ENCODE measurements at places on chromosomes 7 and 10. TPM values are rescaled to one million over a fixed set of nuclear protein-coding genes. Genes with fewer than 3 reads are reported as not detected.
A peak's percentile ranks its signal among the peaks of the same experiment; 100 is the strongest.

Gene BTRC
- total RNA-seq: 28.9 TPM

- H3K27ac ChIP-seq: no peak overlapping the region
- H3K27me3 ChIP-seq: peaks cover 16% of the 10 kb centered on the region
- H3K36me3 ChIP-seq: no peaks in the 10 kb centered on the region
Observed at GRCh38 chr10:28744069-28744768, 66.9 kb downstream of the BAMBI start.

- no peak for DNase-seq
- no peak overlapping the region for H3K4me3 ChIP-seq
- peaks cover 48% of the 10 kb centered on the region for H3K36me3 ChIP-seq
- H3K4me1 ChIP-seq: peaks cover 11% of the 10 kb centered on the region
- no peak overlapping the region for H3K27ac ChIP-seq
- no peaks in the 10 kb centered on the region for H3K27me3 ChIP-seq
Observed at GRCh38 chr10:59805014-59805413, 51.8 kb upstream of the MRLN start.

DNA sequence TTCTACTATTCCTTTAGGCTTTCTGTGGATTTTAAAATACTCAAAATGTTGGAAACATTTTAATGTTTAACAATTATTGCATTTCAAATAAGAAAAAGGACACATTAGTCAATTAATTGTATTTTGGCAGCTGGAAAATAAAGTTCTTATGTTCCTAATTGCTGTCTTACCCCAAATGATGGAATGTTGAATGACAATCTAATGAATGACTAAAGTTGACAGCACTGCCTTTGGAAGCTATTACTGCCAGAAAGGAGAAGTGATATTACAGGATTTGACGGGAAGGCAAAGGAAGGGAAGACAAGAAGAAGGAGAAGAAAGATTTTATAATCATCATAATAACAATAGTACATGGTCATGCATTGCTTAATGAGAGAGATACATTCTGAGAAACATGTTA is 23.4 kb upstream of the TMEM229A start:
- no peak overlapping the region for H3K4me3 ChIP-seq
- DNase-seq: no peak
- H3K27ac ChIP-seq: no peak overlapping the region
- H3K36me3 ChIP-seq: no peaks in the 10 kb centered on the region

- no peak for DNase-seq
- no peak overlapping the region for H3K4me3 ChIP-seq
- peaks cover 3% of the 10 kb centered on the region for H3K4me1 ChIP-seq
- H3K27ac ChIP-seq: no peak overlapping the region
Observed at GRCh38 chr10:116146372-116147140, 126.5 kb downstream of the GFRA1 start.

DNA sequence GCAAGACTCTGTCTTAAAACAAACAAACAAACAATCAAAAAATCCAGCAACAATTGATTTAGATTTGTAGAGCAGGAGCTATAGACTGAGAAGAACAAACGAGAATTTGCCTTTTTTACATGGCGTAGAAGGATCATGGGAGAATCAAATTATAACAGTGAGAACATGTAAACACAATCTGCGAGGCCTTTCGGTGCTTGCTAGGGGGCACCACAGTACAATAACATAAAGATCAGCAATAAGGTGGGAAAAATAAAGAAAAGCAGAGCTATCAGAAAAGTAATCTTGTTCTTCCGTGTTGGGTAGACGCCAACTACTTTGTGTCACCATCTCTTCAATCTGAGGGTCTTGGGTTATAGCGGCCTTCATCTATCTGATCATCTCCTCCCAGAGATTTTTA is 82.2 kb downstream of the NOD1 start:
- no peak overlapping the region for H3K4me3 ChIP-seq
- no peak overlapping the region for H3K27ac ChIP-seq
- no peaks in the 10 kb centered on the region for H3K27me3 ChIP-seq
- no peaks in the 10 kb centered on the region for H3K4me1 ChIP-seq

DNA sequence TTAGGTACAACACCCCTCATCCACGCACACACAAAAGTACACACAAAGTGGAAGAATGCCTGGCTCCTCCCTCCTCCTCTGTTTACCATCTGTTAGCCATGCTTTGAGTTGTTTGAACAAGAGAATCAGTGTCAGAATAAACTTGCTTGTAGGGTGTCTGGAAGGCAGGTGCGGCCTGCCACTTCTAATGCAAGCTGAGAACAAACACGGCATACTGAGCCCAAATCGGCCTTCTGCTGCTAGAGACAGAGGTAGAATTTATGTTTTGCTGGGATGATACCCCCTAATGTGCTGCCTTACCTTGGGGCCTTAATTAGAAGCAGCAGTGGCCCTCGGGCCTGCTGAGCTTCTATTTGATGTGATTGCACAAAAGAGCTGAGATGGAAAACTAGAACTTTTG is 24.9 kb upstream of the FAM180A start:
- H3K4me1 ChIP-seq: peaks cover 18% of the 10 kb centered on the region
- H3K27ac ChIP-seq: no peak overlapping the region
- H3K27me3 ChIP-seq: peaks cover 2% of the 10 kb centered on the region
- peaks cover 5% of the 10 kb centered on the region for H3K36me3 ChIP-seq
- no peak for DNase-seq
- no peak overlapping the region for H3K4me3 ChIP-seq

Gene ITGA8
- total RNA-seq: 6.9 TPM

- no peak for DNase-seq
- no peaks in the 10 kb centered on the region for H3K27me3 ChIP-seq
- no peak overlapping the region for H3K4me3 ChIP-seq
- H3K36me3 ChIP-seq: peaks cover 5% of the 10 kb centered on the region
- peaks cover 36% of the 10 kb centered on the region for H3K4me1 ChIP-seq
- peak overlapping the region; percentile 62 for H3K27ac ChIP-seq
Observed at GRCh38 chr10:44714451-44714850, 196.7 kb upstream of the TMEM72 start.

- DNase-seq: no peak
- H3K36me3 ChIP-seq: peaks cover 66% of the 10 kb centered on the region
- peak overlapping the region; percentile 81 for H3K27ac ChIP-seq
Observed at GRCh38 chr7:94397722-94398121, 3.0 kb downstream of the COL1A2 start.

DNA sequence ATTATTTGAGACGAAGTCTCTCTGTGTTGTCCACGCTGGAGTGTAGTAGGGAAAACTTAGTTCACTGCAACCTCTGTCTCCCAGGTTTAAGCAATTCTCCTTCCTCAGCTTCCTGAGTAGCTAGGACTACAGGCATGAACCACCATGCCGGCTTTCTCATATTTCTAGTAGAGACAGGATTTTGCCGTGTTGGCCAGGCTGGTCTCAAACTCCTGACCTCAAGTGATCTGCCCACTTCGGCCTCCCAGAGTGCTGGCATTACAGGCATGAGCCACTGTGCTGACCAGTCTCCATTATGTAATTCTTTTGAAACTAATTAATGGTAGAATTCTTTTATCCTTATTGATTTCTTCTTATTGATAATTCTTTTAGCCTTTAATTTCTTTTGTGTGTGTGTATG is 32.5 kb downstream of the PCLO start:
- no peak overlapping the region for H3K4me3 ChIP-seq
- no peaks in the 10 kb centered on the region for H3K4me1 ChIP-seq

Gene ZKSCAN5
- 11.6 TPM for total RNA-seq

GRCh38 chr10:119105155-119105554 is 1.2 kb downstream of the DENND10 start:
- H3K4me1 ChIP-seq: peaks cover 4% of the 10 kb centered on the region
- DNase-seq: no peak
- peaks cover 9% of the 10 kb centered on the region for H3K36me3 ChIP-seq
- H3K4me3 ChIP-seq: peak overlapping the region; percentile 75

DNA sequence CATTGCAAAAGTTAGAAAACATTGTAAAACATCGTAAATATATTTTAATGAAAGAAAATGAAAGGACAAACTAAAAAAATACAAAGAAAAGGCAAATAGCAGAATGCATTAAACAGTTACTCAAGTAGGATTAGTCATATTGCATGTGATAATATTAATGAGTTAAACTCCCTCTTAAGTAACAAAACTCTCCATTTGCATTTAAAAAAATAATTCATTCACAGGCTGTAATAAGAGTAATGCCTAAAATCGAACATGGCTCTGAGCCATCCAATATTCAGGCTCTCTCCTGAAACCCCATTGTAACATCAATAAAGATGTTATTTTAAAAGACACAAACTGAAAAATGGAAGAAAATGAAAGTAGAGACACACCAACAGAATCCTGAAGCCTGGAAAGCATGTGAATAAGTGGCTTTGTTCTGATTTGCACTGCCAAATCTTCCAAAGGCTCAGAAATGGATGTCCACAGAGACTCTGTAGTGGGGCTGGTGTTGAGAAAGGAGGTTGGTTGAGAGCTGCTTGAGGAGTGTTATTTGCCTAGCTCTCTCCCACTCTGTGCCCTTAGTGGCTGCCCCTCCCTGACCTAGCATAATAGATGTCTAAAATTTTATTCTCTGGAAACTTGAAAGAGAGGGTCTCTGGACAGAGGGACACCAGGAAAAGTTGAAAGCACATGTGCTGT is 268.3 kb upstream of the MEOX2 start:
- no peak for DNase-seq
- no peak overlapping the region for H3K4me3 ChIP-seq
- no peak overlapping the region for H3K27ac ChIP-seq
- no peaks in the 10 kb centered on the region for H3K4me1 ChIP-seq

GRCh38 chr10:97072851-97073665 is 112.7 kb downstream of the SLIT1 start:
- no peaks in the 10 kb centered on the region for H3K36me3 ChIP-seq
- H3K4me3 ChIP-seq: no peak overlapping the region
- peaks cover 41% of the 10 kb centered on the region for H3K27me3 ChIP-seq

DNA sequence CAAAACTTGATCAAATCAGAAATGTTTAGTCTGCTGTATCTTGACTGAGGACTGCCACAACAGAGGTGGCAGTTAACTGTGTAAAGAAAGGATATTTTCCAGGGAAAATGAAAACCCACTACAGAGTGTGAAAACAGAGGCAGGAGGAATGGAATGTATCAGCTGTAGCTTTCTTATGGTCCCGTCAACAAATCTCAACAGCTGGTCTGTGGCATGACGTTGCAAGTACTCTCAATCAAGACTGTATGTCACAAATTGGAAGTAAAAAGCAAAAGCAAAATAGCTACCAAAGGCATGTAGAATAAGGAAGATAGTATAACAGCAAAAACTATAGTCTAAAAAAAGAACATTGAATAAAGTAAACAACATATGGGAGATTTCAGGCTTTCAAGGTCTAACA is 123.5 kb downstream of the KMT2C start:
- no peaks in the 10 kb centered on the region for H3K27me3 ChIP-seq
- H3K27ac ChIP-seq: peak overlapping the region; percentile 53
- no peak overlapping the region for H3K4me3 ChIP-seq
- no peak for DNase-seq
- peaks cover 4% of the 10 kb centered on the region for H3K36me3 ChIP-seq
- H3K4me1 ChIP-seq: peaks cover 24% of the 10 kb centered on the region

DNA sequence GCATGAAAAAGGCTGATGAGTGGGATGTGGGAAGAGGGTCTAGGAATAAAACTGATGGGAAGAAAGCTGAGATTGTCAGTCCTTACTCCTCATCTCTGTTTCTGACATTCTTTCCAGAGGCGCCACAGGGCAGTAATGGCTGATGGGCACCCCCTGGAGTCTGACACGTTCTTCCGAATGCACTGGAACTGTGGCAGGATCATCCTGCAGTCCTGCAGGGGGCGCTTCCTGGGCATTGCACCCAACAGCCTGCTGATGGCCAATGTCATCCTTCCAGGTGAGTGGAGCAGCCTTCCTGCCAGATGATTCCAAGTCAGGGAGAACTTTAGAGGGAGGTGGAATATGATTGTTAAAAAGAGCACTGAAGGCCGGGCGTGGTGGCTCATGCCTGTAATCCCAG is 4.8 kb downstream of the FSCN3 start:
- no peak overlapping the region for H3K27ac ChIP-seq
- H3K4me3 ChIP-seq: no peak overlapping the region
- peaks cover 21% of the 10 kb centered on the region for H3K27me3 ChIP-seq
- H3K36me3 ChIP-seq: no peaks in the 10 kb centered on the region
- no peak for DNase-seq

Gene STEAP2
- not detected for total RNA-seq

DNA sequence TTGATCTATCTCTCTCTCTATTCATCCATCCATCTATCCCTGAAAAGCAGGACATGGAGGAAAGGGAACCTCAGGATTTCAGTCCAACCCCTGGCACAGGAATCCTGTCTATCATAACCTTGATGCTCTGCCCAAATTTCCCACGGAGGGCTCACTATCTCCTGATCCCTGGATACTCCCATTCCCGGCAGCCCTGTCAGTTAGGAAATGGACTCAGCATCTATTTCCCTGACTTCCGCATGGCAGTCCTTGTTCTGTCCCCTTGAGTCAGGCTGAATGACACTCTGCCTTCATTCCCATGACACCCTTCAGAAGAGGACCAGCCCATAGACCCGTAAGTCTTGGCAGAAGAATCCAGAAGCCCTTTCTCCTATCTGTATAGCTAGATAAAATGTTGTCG is 77.7 kb downstream of the VWA2 start:
- H3K36me3 ChIP-seq: peaks cover 2% of the 10 kb centered on the region
- no peak overlapping the region for H3K4me3 ChIP-seq
- H3K4me1 ChIP-seq: no peaks in the 10 kb centered on the region
- no peaks in the 10 kb centered on the region for H3K27me3 ChIP-seq
- no peak overlapping the region for H3K27ac ChIP-seq

GRCh38 chr7:151133986-151134742 is 33.3 kb downstream of the GBX1 start:
- H3K4me1 ChIP-seq: no peaks in the 10 kb centered on the region
- peaks cover 35% of the 10 kb centered on the region for H3K36me3 ChIP-seq
- DNase-seq: no peak
- no peak overlapping the region for H3K4me3 ChIP-seq
- H3K27ac ChIP-seq: no peak overlapping the region
- no peaks in the 10 kb centered on the region for H3K27me3 ChIP-seq

Gene TMEM229A
- total RNA-seq: not detected

DNA sequence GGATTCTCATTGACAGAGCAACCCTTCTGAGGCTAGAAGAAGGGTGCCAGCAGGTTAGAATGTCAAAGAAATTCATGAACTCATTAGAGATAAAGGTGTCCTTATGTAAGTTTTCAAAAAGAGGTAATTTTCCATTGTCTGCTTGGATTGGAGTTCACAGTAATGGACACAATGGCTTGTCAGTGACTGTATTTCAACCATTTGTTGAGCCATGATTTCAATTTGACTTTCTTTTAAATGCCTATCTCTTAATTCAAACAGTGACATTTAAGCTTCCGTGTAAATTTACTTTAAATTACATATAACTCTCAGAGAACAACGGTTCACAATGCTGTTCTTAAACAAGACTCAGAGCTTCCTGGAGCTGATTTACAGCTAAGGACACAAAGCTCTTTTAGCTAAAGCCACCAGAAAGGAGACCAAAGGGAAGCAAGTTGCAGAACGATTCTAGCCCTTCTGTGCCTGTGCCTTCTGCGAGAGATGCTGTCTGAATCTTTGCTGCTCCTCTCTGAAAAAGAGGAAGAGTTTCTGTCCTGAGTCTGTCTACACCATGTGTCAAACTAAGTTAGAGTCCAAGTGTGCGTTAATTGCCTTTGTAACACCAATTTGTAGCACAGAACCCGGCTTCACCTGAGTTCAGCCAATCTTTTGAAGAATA is 42.2 kb upstream of the PFKP start:
- H3K4me3 ChIP-seq: no peak overlapping the region
- no peak overlapping the region for H3K27ac ChIP-seq
- H3K36me3 ChIP-seq: no peaks in the 10 kb centered on the region
- no peaks in the 10 kb centered on the region for H3K27me3 ChIP-seq

Data from osteocyte (in vitro differentiated cells).